Fibroblast of skin of left biceps (primary cell): ENCODE measurements at places on chromosomes 7 and 10.

GRCh38 chr7:99366646-99367045 is 7.9 kb upstream of the ARPC1B start:
- DNase-seq = no peak

- no peak for DNase-seq
Measured at GRCh38 chr7:28016297-28016696, 164.3 kb downstream of the JAZF1 start.

GRCh38 chr10:72048450-72049124 is 39.8 kb downstream of the SPOCK2 start:
- DNase-seq = peak; percentile 77

DNA sequence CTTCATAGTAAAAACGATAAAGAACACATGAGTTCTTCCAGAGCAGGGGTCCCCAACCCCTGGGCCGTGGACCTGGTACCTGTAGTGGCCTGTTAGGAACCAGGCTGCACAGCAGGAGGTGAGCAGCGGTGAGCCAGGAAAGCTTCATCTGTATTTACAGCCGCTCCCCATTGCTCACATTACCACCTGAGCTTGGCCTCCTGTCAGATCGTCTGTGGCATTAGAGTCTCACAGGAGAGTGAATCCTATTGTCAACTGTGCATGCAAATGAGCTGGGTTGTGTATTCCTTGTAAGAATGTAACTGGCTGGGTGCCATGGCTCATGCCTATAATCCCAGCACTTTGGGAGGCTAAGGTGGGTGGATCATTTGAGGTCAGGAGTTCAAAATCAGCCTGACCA is 229.5 kb downstream of the CNTNAP2 start:
- DNase-seq = no peak

- no peak for DNase-seq
Measured at GRCh38 chr10:71852355-71852937, 1.4 kb upstream of the PSAP start.

DNA sequence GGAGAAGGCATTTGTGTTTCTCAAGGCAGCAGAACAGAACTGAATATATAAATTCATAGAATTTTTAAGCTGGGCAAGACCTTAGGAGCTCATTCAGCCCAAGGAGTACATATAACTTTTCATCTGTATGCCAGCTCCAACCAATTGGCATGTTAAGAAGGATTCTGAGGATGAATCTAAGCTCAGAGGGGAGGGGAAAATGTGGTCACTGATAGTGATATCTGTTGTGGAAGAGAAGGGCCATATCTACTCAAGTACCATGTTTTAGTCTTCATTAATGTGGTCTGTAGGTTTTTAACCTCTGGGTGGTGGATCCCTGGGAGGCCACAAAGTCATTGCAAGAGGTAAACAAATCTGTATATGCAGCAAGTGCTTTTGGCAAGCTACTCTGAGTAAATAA is 6.4 kb downstream of the CALD1 start:
- DNase-seq = no peak

- no peak for DNase-seq
Measured at GRCh38 chr10:32331606-32332005, 15.4 kb downstream of the EPC1 start.

GRCh38 chr10:16292366-16292765 is 144.4 kb upstream of the PTER start:
- DNase-seq = no peak

- no peak for DNase-seq
Measured at GRCh38 chr7:91405092-91405788, 141.0 kb downstream of the FZD1 start.

DNA sequence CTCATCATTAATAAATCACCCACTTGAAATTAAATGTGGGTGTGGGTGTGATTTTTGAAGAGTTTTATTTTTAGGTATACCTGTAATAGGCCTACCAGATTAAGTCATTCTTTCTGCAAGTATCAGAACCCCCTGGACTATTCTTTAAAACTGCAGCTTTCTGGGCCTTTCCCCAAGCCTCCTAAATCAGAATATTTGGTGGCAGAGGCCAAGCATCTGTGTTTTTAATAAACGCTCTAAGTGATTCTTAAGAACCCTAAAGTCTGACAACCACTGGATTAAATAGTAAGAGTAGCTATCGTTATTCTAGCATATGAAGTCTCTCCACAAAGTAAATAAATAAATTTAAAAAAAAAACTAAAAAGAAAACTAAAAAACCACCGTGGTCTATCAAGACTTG is 703.0 kb upstream of the NRP1 start:
- DNase-seq = no peak

DNA sequence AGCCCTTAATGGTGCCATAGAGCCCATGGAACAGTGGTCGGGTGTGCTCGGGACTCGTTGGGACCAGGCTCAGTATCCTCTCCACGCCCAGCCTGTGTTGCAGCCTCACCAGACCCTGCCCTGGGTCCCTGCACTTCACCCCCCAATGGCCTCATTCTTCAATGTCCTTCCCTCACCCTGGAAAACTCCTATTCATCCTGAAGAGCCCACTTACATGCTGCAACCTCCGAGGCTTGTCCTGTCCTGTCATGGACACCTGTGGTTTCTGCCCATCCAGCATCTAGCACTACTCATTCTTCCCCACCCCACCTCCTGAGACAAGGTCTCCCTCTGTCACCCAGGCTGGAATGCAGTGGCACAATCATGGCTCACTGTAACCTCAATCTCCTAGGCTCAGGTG is 7.7 kb downstream of the MMD2 start:
- no peak for DNase-seq

DNA sequence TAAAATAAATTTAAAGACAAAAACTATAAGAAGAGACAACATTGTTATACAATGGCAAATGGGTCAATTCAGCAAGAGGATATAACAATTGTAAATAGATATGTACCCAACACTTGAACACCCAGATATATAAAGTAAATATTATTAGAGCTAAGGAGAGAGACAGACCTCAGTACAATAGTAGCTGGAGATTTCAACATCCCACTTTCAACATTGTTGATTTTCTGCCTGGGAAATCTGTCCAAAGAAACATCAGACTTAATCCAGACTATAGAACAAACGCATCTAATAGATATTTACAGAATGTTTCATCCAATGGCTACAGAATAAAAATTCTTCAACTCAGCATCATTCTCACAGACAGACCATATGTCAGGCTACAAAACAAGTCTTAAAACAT is 256.1 kb downstream of the GRM8 start:
- DNase-seq = no peak

GRCh38 chr10:44930904-44931620 is 19.9 kb downstream of the TMEM72 start:
- no peak for DNase-seq

- DNase-seq = no peak
Measured at GRCh38 chr7:150388709-150389531, 9.8 kb downstream of the ZNF775 start.
